Caco-2 (cell line): ENCODE measurements at places on chromosomes 4 and X.

- DNase-seq: no peak
These were observed 1025.5 kb downstream of the RAB28 start for GRCh38 chr4:12458621-12459020.

GRCh38 chr4:90099812-90100211, 27.4 kb upstream of the CCSER1 start:
- DNase-seq: no peak

GRCh38 chr4:29805245-29805644, 914.9 kb upstream of the PCDH7 start:
- no peak for DNase-seq

- no peak for DNase-seq
These were observed 108.8 kb downstream of the NAA11 start for GRCh38 chr4:79217025-79217424.

- no peak for DNase-seq
These were observed 194.0 kb upstream of the HHIP start for GRCh38 chr4:144451766-144452450.
